Activated T-cell treated with anti-CD3 and anti-CD28 coated beads for 24 hours (primary cell): ENCODE measurements at places on chromosomes 16 and 17.

DNA sequence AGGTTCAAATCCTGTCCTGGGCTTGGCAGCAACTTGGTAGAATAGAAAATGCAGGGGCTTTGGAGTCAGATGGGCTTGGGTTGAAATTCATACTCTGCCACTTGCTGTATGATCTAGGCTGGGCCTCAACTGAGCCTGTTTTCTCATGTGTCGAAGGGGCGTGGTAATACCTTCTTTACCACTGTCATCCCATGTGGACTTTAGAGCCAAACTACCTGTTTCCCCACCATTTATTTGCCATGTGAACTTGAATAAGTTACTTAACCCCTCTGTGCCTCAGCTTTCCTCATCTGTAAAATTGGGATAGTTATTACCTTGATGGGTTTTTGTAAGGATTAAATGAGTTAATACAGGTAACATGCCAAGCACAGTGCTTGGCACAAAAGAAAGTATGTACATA is 106.0 kb downstream of the COPRS start:
- no peak for DNase-seq

GRCh38 chr16:15976929-15977637 is 27.7 kb downstream of the ABCC1 start:
- DNase-seq: no peak

- no peak for DNase-seq
Observed at GRCh38 chr17:82085031-82085861, 12.8 kb downstream of the FASN start.

- DNase-seq: no peak
Observed at GRCh38 chr17:75738218-75738802, 17.1 kb downstream of the ITGB4 start.

- DNase-seq: no peak
Observed at GRCh38 chr17:73249700-73250099, 12.0 kb downstream of the CPSF4L start.

DNA sequence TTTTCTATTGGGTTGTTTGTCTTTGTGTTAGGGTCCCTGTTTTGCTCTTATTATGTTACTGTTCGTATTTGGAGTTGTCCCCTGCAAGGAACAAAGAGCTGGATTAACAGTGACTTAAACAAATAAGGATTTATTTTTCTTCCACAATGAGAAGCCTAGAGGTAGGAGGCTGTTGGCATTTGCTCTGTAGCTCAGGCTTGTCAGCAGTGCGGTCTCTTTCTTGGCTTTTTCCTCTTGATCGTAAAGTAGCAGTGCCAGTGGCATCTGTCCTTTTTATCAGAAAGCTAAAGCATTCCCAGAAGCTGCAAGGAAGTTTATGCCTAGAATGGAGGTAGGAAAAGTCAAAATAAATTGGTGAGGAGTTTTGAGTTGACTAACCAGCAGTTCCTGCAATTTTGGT is 154.1 kb downstream of the HS3ST4 start:
- no peak for DNase-seq
